ENCODE measurements at places on chromosomes 13 and 19.

- DNase-seq: peak; percentile 30
- H3K4me1 ChIP-seq: peaks cover 16% of the 10 kb centered on the region
- H3K27ac ChIP-seq: peak overlapping the region; percentile 94
- no peaks in the 10 kb centered on the region for H3K27me3 ChIP-seq
- H3K36me3 ChIP-seq: no peaks in the 10 kb centered on the region
Measured at GRCh38 chr19:12034198-12034597, 1.3 kb downstream of the ZNF433 start.

- no peak for DNase-seq
- H3K27ac ChIP-seq: no peak overlapping the region
- peaks cover 17% of the 10 kb centered on the region for H3K4me1 ChIP-seq
- H3K27me3 ChIP-seq: no peaks in the 10 kb centered on the region
- no peak overlapping the region for H3K4me3 ChIP-seq
- H3K36me3 ChIP-seq: peaks cover 13% of the 10 kb centered on the region
Measured at GRCh38 chr19:51694318-51695085, 1.4 kb downstream of the SPACA6 start.

GRCh38 chr19:17475541-17476115 is 5.3 kb downstream of the SLC27A1 start:
- no peak overlapping the region for H3K4me3 ChIP-seq
- H3K27me3 ChIP-seq: no peaks in the 10 kb centered on the region
- H3K27ac ChIP-seq: no peak overlapping the region
- H3K4me1 ChIP-seq: peaks cover 16% of the 10 kb centered on the region
- no peaks in the 10 kb centered on the region for H3K36me3 ChIP-seq
- DNase-seq: peak; percentile 48

DNA sequence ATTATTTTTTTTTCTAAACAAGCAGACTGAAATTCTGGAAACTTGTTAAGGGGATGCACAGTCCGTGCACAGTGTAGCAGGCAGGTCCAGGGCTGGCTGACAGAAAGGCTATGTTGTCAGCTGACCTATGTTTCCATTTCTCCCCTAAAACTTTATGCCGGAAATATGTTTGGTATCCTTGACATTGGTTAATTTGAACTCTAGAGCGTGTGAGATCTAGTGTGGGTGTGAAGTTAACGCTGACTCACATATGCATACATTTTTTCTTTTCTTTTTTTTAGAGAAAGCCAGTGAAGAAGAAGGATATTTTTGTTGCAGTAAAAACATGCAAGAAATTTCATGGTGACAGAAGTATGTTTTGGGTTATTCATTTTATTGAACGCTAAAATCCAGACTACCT is 76.6 kb downstream of the B3GLCT start:
- H3K4me3 ChIP-seq: no peak overlapping the region
- no peaks in the 10 kb centered on the region for H3K4me1 ChIP-seq
- no peaks in the 10 kb centered on the region for H3K36me3 ChIP-seq
- DNase-seq: no peak
- H3K27ac ChIP-seq: no peak overlapping the region

DNA sequence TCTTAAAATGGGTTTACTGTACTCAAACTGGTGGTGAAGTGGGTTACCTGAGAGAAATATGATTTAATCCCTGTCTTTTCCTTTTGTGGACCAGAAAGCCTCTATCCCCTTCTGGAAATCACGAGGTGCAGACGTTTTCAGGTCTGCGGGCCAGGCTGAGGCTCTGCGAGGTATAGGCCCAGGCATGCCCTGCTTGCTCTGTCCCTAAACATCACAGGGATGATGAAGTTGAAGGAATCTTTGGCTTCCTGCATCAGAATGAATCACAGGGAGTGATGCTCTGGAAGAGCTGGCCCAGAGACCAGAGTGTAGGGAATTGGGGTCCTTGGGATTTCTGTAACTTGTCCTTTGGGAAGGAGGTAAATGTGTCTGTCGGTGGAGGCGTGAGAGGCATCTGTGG is 18.4 kb upstream of the CHST8 start:
- no peaks in the 10 kb centered on the region for H3K4me1 ChIP-seq
- no peak for DNase-seq
- H3K36me3 ChIP-seq: no peaks in the 10 kb centered on the region
- no peak overlapping the region for H3K4me3 ChIP-seq

DNA sequence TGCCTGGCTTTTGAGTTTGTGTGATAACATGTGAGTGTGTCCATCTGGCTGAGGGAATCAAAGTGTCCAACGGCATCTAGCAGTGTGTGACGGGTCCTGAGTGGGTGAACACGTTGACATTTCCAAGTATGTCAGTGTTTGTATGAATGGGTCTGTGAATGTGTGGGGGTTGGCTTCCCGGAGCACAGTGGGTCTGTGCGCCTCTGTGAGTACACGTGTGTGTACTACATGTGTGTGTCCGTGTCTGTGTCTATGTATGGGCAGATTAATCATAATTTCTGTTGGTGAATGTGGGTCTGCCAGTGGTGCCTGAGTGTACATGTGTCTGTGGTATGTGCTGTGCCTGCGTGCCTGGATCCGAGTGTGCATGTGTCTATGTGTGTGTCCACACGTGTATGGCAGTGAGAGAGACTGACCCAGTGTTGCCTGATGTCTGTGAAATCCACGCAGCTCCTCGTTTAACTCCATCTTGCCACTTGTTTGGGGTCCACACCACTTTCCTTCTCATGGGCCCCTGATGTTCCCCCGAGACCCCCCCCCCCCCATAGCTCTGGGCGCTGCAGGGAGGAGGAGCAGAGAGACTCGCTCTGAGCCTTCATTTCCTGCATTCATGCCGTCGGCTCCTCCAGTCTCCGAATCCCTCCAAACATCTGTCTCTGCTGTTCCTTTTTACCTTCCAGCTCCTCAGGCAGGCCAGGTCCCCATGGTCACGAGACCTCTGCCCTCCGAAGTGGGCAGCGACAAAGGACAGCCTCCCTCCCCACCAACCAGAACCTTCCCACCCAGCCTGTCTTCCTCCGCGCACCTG is 5.3 kb downstream of the CCDC8 start:
- DNase-seq: no peak
- peaks cover 40% of the 10 kb centered on the region for H3K4me1 ChIP-seq
- no peak overlapping the region for H3K4me3 ChIP-seq
- H3K27me3 ChIP-seq: no peaks in the 10 kb centered on the region
- H3K27ac ChIP-seq: peak overlapping the region; percentile 9

Data from thyroid gland (tissue), 4 donors.